ENCODE measurements at places on chromosomes 1 and 21.

GRCh38 chr1:85259912-85260274 is 431 bp upstream of the C1orf52 start:
- no peak for DNase-seq

DNA sequence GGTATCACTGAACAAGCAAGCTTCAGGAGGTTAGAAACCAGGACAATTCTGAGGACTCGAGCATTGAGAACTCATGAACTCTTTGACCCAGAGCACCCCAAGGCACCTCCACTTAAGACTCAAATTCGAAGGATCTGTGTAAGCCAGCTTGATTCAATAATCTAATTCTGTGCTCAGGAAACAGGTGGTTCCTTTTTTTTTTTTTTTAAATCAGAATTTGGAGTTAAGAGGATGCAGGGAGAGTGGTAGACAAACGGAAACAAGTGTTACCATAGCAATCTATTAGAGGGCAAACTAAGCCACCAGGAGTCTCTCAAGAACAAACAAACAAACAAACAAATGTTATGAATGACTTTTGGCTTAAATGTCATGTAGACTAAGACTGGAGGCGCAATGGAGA is 53.8 kb upstream of the DPH5 start:
- DNase-seq: no peak

DNA sequence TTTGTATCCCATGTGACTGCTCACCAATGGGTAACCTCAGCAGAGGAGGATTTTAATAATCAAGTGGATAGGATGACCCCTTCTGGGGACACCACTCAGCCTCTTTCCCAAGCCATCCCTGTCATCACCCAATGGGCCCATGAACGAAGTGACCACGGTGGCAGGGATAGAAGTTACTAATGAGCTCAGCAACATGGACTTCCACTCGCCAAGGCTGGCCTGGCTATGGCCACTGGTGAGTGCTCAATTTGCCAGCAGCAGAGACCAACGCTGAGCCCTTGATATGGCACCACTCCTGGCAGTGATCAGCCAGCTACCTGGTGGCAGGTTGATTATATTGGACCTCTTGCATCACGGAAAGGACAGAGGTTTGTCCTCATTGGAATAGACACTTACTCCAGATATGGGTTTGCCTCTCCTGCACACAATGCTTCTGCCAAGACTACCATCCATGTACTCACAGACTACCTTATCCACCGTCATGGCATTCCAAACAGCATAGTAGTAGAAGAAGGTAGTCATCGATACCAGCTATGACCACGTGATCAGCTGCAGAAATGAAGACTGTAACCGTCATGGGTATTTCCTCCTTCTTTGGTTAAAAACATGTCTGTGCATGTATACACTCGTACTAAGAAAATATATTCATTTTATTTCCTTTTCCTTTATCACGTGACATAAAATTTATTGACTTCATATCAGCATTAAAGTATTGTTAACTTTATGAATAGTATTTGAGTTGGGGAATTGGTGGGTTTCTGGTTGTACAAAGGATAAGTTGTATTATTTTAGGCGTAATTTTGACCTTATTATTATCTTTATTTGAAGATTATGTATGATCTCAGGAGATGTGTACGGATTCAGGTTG is 562.6 kb downstream of the PTPRU start:
- no peak for DNase-seq

- DNase-seq: no peak
Measured at GRCh38 chr21:28294051-28294450, 698.6 kb downstream of the LTN1 start.

GRCh38 chr1:198765416-198765815 is 126.6 kb downstream of the PTPRC start:
- no peak for DNase-seq

DNA sequence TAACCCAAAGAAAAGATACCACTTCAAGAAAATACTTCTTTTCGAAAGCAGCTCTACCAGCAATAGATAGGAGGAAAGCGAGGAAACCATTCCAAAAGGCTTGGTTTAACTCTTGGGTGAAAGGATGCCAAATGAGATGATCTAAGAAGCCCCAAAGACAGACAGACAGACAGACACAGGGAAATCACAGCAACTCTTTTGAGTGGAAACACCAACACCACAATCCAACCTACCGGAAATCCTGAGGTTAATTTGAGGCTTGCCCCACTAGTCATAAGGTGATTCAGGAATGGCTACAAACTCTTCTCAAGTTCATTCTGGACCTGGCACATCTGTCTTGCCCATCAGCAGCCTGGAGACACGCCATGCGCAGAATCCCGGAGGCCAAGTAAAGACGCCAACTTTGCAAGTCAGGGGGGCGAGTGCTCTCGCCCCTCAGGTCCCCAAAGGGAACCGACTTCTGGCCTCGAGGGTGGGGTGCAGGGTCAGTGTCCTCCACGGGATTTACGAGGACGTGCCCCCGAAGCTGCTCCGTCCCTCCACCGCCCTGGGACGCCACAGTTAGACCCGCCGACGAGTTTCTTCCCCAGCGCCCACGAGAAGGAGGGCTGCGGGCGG is 778 bp downstream of the EVI5 start:
- DNase-seq: peak; percentile 6

DNA sequence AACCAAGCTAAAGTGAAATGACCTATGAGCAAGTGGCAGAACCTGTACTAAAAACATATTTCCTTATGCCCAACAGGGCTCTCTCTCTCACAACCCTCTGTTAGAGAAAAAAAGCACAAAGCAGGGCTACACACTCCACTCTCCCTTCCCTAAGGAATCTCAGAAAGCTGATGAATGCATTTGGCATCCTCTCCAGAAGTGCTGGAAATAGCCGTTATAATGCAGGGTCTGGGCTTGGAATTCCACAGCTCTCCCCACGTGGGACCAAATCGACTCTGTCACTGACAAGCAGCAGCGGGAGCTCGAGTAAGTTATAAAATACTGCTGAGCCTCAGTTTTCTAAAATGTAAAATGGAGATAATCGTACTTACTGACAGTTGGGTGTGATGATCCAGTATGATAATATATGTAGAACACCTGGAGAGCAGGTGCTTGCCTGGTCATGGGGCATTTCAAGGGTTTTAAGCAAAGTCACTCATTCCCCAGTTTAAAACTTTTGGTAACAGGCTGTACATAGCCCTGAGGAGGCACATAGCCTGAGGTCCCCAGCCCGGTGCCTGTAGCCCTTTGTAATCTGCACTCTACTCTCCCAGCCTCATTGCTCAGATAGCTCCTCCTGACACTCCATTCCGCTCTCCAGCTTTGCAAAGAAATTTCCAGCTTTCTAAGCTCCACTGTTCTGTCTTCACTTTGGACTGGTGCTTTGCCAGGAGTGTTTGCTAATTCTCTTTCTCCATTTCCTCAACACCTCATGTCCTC is 175.6 kb upstream of the DAB1 start:
- DNase-seq: no peak

GRCh38 chr1:110155878-110156522 is 5.7 kb downstream of the SLC6A17 start:
- DNase-seq: no peak

- no peak for DNase-seq
Measured at GRCh38 chr1:174040387-174040786, 18.2 kb upstream of the RC3H1 start.

GRCh38 chr21:41706678-41707077 is 60.2 kb downstream of the RIPK4 start:
- DNase-seq: no peak

DNA sequence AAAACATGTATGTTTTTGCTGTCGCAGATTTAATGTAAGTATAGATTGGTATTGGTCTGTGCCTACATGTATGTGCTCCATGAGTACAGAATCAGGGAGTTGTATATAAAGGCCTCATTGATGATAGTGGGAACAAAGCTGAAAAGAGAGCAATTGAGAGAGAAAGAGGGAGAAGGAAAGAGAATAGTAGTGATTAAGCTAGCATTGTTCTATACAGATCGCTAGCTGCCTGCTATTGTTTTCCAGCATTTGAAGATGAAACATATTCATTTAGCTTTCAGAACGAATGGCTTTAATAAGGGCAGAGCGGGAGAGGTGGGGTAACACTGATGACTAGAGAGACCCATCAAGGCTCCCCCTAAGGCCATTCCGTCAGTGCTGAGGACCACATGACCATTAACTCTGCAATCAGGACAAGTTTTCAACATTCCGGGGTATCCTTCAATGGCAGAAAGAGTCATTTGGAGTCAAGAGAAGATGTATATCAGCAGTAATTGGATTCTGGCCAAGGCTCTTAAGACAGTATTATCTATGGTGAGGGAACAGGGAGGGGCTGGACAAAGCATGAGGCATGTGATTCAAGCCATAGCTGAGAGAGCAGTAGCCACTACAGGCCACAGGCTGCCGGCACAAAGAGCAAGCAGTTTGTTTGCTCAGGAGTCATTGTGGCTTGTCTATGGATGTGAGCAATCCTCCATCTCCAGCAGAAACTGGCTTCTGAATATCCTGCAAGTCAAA is 176.5 kb downstream of the PBX1 start:
- no peak for DNase-seq

DNA sequence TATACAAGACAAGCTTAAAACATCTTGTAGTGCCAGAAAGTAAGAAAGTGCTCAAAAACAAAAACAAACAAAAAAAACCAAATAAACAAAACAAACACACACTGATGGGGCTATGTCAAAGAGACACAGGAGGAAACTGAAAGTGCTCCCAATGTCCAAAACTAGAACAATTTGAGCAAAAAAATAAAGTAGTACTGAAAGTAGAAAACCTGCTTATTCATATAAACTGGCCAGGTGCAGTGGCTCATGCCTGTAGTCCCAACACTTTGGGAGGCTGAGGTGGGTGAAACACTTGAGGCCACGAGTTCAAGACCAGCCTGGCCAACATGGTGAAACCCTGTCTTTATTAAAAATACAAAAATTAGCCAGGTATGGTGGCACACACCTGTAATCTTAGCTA is 129.9 kb downstream of the GLUL start:
- DNase-seq: no peak

DNA sequence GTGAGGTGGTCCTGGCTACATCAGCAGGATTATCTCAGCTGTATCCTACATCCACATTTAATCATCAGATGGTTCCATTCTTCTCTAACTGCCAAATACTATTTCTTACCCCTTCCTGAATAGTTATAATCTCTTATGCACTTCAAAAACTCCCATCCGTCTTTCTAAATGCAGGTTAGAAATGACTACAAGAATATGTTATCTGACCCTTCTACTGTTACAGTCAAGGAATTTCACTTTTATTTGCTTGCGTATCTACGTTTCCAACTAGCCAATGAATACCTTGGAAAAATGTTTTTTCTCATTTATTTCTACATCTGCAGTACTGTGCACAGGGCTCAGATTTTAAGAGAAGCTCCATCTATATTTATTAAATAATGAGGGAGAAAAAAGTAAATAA is 709.9 kb downstream of the KCNT2 start:
- DNase-seq: no peak

DNA sequence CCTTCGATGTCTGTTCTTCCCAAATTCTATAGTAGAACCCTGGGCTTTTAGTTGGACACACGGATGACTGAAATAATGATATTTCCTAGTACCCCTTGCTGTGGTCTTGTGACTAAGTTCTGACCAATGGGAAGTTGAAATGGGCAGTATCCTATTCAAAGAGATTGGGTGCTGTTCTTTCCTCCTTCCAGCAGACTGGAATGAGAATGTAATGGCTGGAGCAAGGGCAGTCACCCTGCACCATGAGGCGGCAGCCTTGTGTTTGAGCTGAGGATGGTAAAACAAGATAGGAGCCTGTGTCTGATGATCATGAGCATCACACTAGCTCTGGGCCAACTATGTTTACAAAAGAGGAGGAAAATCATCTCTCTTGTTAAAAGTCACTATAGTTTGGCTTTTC is 5.1 kb upstream of the SRM start:
- DNase-seq: no peak

GRCh38 chr21:31267644-31268043 is 76.4 kb downstream of the TIAM1 start:
- DNase-seq: no peak

DNA sequence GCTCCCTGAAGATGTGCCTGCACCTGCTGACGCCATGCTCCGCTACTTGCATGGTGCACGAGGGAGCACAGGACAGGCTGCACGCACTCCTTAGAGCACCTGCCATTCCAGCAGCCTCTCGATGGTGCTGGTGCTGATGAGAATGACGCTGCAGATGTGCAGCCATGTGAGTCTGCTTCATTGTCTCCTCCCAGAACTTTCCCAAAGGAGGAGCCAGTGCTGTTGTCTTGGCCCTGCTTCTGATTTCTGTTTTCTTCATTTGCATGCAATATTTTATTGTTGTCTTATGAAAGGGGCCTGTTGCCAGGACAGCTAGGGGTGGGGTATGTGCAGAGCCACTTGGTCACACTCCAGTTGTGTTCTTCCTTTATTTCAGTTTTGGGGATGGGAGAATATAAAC is 70.1 kb downstream of the PCBP3 start:
- DNase-seq: no peak

- DNase-seq: no peak
Measured at GRCh38 chr1:30998887-30999286, 66.6 kb downstream of the PUM1 start.

- no peak for DNase-seq
Measured at GRCh38 chr21:32136546-32136945, 142.3 kb downstream of the MIS18A start.

GRCh38 chr1:156615946-156616345 is 3.3 kb upstream of the HAPLN2 start:
- DNase-seq: no peak

GRCh38 chr1:215487466-215487865 is 79.6 kb upstream of the KCTD3 start:
- no peak for DNase-seq
